ENCODE measurements at places on chromosomes 12 and 14.

- no peak for DNase-seq
These were observed 361.2 kb downstream of the ATP23 start for GRCh38 chr12:58302487-58303011.

DNA sequence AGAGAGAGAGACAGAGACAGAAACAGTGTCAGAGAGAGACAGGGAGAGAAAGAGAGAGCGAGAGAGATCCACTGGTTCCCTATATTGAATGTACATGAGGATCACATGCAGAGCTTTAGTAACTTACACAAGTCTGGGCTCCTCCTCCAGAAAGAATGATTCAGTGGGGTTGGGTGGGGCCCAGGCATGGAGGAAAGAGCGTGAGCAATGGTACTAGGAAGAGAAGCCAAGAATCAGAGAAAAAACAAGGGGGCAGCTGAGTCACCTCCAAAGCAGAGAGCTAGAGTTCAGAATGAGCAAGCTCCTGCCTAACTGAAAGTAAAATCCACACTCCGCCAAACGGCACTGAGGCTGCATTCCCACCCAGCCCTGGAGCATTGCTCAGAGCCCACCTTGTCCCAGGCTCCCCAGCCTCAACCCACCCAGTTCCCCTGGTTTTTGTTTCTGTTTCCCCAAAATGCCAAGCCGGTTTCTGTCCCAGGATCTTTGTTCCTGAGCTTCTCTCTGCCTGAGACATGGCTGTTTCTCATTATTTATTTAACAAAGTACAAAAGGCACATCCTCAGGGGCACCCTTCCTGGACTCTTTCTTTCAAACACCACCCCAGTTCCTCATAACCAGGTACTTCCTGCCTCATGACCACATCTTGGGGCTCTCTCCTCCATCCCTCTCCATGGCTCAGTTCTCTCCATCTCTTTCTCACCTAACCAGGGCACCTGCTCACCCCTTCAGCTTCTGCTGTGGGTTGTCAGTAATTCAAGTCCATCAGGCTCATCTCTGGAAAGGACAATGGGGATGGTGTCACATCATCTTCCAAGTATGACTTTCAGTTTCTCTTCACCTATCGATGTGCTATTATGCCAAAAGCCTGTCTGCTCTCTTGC, 670.3 kb upstream of the TBX3 start:
- DNase-seq, result no peak

GRCh38 chr14:88683119-88683518, 109.6 kb downstream of the EML5 start:
- no peak for DNase-seq

GRCh38 chr14:66104486-66104885, 381.7 kb upstream of the CCDC196 start:
- no peak for DNase-seq

GRCh38 chr14:74516451-74517160, 23.0 kb downstream of the ISCA2 start:
- DNase-seq, result no peak

DNA sequence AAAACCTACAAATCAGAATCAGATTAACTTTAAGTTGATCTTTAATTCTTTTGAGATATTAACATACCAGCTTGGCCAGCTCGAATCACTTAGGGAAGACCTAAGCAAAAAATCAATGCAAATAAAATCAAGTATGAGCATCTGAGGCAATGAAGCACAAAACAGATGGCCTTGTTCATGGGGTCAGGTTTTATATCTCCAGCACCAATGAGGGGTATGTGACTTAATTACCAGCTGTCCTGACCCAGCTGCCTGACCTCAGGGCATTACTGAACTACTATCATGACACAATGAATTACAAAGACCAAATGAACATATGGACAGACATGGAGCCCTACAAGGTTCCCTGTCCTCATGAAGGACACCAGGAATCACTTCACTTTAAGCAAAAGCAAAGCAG, 70.5 kb downstream of the FGD6 start:
- no peak for DNase-seq

DNA sequence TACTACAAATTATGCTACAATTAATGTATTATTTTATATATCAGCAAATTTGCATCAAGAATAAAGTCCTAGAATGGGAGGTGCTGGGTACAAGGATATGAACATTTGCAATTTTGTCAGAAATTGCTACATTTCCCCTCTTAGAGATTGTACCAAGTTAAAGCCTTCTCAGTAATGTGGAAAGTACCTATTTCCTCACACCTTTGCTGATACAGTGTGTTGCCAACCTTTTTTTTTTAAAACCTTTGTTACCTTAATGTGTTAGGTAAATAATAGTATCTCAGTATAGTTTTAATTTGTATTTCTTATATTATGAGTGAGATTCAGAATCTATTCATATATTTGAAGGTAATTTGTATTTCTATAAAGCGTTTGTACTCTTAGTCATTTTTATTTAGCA, 95.4 kb upstream of the HIF1A start:
- no peak for DNase-seq

GRCh38 chr14:104086661-104087461, 1.4 kb downstream of the ASPG start:
- no peak for DNase-seq

GRCh38 chr12:54045868-54046521, 7.6 kb upstream of the HOXC4 start:
- no peak for DNase-seq

DNA sequence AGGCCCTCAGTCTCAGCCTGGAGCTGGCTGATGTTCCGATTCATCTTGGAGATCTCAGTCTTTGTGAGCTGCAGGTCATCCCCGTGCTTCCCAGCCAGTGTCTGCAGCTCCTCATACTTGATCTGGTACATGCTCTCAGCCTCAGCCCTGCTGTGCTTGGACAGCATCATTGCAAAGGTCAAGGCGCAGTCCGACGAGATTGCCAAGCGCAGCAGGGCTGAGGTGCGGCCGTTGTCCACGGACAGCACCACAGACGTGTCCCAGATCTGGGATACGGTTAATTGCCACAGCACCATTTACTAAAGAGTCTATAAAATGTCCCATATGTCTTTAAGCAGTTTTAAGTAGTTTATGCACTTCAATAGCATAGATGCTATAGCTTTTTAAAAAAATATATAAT, 965.7 kb downstream of the FSCB start:
- DNase-seq, result no peak

GRCh38 chr12:71888521-71888920, 49.0 kb downstream of the TBC1D15 start:
- no peak for DNase-seq

DNA sequence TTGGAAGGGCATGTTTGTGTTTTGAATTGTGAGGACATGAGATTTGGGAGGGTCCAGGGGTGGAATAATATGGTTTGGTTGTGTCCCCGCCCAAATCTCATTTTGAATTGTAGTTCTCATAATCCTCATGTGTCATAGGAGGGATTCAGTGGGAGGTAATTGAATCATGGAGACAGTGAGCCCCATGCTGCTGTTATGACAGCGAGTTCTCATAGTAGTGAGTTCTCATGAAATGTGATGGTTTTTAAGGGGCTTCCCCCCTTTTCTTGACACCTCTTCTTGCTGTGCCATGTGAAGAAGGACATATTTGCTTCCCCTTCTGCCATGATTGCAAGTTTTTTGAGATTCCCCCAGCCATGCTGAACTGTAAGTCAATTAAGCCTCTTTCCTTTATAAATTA, 260.0 kb downstream of the DUSP6 start:
- DNase-seq, result no peak

GRCh38 chr12:20212658-20213555, 155.4 kb upstream of the PDE3A start:
- no peak for DNase-seq

DNA sequence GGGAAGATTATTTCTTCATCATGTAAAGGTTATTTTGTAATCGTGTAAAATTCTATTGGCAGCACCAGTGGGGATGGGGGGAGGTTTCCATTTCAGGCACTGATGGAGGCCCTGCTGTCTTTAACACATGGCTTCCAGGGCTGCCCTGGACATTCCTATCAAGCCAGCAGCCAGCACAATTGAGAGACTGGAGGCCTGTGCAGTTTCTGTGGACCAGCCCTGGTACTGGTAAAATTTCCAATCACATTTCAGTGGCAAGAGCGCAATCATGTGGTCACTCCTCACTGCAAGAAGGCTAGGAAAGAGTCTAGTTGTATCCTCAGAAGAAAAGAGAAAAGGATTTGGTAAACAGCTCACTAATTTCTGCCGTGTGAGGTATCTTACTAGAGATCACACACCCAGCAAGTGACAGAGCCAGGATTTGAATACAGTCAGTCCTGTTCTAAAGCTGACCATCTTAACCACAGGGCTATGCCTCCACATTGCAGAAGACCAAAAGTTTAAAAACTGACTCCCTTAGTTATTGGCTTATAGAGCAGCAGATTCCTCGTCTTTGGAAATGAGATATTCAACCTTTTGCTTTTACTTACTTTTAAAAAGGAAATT, 179.4 kb upstream of the ARHGAP5 start:
- DNase-seq, result no peak

DNA sequence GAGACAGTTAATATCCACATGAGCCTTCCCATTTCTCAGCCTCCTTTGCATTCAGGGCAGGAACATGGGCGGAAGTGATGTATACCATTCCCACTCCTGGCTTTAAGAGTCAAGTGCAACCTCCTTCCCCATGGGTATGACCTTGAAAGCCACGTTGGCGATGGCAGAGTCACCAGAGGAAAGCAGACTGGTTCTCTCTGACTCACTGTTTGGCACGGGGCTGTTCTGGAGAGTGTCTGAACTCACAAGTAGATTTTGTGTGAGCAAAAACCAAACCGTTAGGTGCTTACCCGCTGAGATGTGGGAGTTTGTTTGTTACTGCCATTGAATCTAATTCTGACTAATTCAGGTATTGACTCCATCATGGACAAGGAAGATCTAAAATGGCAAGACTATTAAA, 36.7 kb upstream of the PZP start:
- DNase-seq, result peak; percentile 61

DNA sequence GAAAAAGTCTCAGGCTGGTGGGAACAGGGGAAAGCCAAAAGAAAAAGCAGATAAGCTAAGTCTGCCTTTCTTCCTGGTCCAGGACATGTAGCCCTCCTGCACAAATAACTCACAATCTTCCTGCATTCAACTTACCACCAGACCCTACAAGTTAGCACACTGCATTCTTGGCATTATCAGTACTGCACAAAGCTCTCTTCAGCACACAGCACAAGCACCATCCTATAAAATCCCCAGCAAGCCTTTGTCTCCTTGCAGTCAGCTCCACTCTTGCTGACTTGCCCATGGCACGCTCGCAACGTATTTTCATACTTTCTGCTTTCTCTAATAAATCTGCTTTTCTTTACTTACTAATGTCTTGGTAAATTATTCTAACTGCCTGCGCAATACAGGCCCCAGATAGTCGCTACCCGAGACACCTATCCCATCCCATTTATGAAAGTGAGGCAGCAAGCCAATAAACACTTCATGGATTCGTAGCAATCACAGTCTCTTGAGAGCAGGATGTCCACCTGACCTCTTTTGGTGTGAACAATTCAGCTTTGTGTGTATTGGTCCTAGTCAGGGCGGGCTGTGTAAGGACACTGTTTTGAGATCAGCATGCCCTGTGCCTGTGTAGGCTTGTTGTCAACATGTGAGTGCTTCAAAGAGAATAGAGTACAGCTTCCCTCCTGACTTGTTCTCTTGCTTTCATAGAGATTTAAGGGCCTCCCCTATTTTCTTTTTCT, 49.0 kb downstream of the TMEM117 start:
- DNase-seq, result no peak

DNA sequence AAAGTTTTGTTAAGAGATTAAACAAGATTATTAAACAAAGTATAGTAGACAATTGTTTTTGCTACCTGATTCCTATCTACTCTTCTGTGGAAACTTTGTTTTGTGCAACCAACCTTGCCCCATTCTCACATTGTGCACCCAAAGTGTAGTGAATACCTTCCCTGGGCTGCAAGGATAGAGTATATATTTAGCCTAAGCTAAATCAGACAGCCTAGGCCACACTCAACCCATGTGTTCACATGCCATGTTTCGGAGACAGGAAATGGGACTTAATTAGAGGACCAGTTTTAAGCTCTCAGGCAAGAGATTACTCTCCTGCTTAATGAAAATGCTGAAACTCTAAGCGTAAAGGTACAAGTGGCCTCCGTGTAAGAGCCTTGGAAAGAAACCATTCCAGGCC, 734.9 kb upstream of the USP15 start:
- no peak for DNase-seq

All from stimulated activated CD8-positive, alpha-beta memory T cell treated with anti-CD3 and anti-CD28 coated beads, Interleukin-15, amount 100 ng/mL, for 48 hours (primary cell).